Anterior cingulate cortex (tissue), 58 donors: ENCODE measurements at places on chromosomes 2 and 18.
A peak's percentile ranks its signal among the peaks of the same experiment; 100 is the strongest.

- no peak for DNase-seq
These were observed 999 bp downstream of the INSIG2 start for GRCh38 chr2:118089139-118089800.

DNA sequence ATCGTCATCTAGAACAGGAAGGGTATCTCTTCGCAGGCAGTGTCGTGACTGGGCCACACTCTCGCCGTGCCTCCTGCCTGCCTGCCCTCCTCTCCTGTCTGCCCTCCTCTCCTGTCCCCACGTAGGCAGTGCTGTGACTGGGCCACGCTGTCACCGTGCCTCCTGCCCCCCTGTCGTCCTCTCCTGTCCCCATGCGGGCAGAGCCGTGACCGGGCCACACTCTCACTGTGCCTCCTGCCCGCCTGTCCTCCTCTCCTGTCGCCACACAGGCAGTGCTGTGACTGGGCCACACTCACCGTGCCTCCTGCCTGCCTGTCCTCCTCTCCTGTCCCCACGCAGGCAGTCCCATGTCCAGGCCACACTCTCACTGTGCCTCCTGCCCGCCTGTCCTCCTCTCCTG is 51.4 kb downstream of the ZNF236 start:
- no peak for DNase-seq

DNA sequence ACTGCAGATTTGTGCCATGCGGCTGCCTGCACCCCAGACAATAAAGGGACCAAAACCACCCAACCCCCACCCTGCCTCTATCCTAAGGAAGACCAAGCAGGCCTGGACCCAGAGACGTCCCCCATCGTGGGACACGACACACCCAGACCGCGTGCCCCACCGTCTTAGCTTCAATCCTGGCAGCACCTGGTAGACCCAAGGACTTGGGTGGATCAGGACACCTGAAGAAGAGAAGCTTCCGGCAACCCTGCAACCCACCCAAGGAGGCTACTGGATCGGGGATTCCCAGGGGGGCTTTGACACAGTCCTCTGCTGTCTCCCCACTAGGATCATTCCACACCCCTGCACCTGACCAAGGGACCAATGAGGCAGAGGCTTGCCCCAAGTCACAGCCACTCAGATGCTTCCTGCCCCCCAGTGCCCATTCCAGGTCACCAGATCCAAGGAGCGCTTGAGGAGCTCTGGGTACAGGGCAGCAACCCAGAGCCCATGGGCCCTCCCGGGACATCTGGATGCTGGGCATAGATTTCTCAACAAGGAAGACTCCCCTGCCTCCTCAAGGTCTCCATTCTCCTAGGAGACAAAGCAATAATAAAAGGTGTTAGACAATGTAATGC is 3.6 kb downstream of the ALPI start:
- no peak for DNase-seq

DNA sequence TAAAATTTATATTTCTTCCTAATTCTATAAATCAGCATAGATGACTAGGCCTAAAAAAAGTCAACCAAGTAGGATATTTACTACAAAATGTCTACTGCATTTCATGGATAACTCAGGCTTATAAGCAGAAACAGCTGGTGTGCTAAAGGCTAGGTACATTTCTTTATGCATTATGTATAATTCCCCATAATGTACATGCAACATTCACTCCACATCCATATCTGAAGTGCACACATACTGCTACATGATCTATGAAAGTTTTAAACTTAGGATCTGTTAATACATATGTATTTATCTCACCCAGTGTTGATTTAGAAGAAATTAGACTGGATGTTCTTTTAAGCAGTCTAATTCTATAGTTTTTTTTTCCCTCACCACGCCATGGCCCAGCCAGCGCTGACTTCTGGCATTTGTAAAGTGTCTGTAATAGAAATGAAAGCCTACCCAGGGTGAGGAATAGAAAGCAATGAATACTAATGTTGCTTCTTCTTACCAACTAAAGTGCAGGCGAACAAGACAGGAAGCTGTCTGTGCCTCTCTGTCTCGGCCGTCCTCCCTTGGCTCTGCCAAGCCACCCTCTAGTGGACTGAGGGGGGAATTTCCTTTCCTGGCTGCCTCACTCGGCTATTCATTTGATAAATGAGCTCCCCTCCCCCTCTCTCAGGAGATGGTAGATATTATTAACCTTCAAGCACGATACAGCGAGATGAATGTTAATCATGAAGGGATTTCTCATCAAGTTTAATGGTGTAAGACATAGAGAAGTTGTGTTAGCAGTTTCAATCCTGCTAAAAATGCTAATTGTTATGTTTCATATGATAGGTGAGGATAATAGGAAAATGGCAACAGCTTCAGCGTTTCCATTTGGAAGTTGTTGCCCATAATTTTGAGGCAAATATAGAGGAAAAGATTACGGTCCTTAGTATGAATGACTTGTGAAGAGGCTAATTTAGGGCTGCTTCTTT is 384.5 kb downstream of the MTX2 start:
- DNase-seq: peak; percentile 6

GRCh38 chr2:181828122-181828705 is 63.3 kb upstream of the ITPRID2 start:
- no peak for DNase-seq

DNA sequence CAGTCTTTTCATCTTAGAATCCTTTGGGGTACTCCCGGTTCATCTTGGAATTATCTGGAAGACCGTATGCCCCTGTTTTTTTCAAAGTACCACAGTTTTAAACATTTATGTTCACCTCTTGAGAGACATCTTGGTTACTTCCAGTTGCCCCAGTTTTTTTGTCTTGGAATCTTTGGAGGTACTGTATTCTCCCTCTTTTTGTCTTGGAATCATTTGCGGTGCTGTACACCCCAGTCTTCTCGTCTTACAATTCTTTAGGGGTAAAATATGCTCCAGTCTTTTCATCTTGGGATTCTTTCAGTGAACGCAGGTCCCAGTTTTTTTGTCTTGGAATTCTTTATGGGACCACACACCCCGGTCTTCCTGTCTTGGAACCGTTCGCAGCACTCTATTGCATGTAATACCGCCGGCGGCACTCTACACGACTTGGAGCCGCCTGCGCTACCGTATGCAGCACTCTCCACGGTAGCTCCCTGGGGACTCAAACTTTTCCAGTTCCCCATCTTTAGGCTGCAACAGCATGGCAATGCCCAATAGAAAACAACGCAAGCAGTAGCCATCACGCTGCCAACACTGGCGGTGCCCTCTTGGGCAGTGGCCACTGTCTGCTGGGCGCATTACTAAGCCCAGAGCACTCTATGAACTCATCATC is 21.2 kb upstream of the ZDBF2 start:
- no peak for DNase-seq

DNA sequence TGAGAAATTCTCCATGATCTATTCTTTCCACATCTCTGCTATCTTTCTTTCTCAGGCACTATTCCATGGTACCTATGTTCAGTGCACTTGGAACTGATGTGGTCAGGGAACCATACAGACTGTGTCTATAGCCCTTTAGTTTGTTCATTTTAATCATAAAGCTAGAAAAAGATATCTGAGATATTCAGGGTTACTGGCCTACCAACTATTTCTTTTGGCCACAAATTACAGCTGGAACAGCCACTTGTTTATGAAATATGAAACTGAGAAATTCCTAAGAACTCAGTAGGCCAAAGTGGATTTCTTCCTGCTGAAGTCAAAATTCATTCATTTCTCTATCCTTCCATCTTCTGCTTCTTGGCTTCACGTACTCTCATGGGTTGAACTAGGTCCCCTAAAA is 22.8 kb upstream of the LYPD1 start:
- DNase-seq: no peak
